ENCODE measurements at places on chromosomes 2 and 18.

DNA sequence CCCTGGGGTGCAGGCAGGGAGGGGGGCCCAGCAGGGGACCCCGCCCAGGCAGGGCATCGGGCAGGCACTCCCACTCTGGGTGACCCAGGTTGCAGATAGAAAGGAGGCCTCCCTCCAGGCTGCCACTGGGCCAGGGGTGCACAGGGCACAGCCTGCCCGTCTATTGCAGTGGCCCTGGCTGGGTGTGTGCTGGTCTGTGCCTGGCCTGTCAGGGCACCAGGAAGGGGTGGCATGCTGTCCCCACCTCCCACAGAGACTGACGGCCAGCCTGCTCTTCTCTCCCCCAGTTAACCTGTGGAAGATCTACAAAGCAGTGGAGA lies 12.9 kb downstream of the ARID5A start:
- no peak for DNase-seq

DNA sequence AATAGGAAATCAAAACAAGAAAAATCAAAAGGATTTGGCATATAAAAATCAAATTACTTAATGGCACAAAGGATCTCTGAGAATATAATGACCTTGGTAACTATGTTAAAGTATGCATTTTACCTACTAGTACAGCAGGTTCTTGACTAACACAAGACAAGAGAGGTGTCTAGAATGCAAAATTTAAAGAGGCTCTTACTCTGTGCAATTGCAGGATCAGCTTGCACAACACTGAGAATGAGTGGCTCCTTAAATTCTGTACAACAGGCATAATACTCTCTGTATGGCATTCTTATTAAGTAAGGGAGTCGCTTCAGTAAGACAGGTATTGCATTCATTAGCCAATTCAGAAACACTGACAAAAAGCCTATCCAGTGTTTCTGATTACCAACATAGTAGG lies 72.6 kb downstream of the UGP2 start:
- DNase-seq, result no peak

GRCh38 chr2:44537264-44537663 lies 175.5 kb downstream of the CAMKMT start:
- DNase-seq, result no peak

- DNase-seq, result no peak
Measured at GRCh38 chr2:8319219-8319618, 362.6 kb upstream of the ID2 start.

DNA sequence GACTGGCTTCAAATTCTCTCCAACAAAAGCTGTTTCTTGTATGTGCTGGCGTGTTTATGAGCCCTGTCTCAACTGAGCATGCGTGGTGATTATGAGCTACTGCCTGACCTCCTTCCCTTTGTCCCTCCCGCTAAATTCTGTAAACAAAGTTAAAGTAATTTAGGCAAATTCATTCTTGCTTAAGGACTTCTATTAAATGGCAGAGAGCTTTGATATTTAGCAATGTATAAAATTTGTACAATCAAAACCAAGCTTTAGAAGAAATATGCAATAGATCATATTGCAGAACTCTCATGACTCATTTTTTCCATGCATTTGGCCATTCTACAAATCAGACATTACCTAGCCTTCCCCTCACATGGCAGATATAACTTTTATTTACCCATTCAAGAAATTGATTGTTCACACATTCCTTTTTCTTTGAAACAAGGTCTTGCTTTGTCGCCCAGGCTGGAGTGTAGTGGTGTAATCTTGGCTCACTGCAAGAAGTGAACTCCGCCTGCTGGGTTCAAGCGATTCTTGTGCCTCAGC lies 18.2 kb downstream of the IGFBP2 start:
- DNase-seq, result no peak

- DNase-seq, result no peak
Measured at GRCh38 chr2:9538000-9538507, 17.6 kb downstream of the ADAM17 start.

DNA sequence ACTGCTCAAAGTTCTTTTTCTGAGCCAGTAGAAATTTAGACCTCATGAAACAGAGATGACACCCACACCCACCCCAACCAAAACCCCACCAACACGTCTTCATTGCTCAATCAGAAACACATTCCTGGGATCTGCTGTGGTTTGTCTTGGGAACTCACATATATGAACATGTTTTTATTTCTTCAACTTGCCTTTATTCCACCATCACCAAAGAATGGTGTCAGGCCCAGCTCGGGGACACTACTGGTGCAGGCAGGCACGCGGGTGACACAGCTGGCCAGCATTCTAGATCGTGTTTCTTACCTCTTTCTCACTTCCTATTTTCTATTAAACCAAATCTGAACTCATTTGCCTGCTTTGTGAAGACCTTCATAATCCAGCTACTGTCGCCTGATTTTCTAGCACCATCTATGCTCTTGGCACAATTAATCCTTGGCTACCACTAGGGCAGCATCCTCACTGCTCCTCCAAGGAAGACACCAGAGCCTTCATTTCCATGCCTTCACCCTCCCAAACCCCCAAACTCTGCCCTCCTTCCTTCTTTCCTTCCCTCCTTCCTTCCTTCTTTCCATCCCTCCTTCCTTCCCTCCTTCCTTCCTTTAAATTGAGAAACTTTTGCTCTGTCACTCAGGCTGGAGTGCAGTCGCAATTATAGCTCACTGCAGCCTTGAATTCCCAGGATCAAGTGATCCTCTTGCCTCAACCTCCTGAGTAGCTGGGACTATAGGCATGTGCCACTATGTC lies 157.1 kb downstream of the BCL2 start:
- no peak for DNase-seq

- DNase-seq, result no peak
Measured at GRCh38 chr2:47656715-47657600, 126.0 kb upstream of the MSH6 start.

- no peak for DNase-seq
Measured at GRCh38 chr2:19505-19904, 26.8 kb downstream of the FAM110C start.

GRCh38 chr2:1632002-1632348 lies 112.3 kb downstream of the PXDN start:
- DNase-seq, result no peak

GRCh38 chr2:239824046-239824694 lies 201.0 kb downstream of the NDUFA10 start:
- DNase-seq, result no peak

- no peak for DNase-seq
Measured at GRCh38 chr2:155309483-155309882, 611.0 kb downstream of the KCNJ3 start.

- DNase-seq, result no peak
Measured at GRCh38 chr2:128636802-128637147, 318.1 kb upstream of the HS6ST1 start.

DNA sequence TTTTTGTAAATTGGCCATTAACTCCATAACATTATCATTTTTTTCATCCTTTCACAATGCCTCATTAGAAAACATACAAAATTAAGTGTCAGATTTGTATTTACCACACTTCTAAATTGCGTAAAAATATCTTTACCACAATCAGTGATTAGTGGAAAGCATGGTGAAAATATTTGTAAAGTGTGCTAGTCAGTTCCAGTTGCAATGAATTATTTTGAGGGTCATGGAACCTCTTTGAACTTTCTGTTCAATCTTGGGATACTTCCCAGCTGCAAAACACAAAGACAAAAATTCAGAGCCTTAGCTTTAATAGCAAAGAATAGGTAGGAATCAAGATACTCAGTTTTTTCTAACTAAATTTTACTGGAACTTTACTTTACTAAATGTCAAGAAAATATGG lies 4.0 kb upstream of the COL3A1 start:
- DNase-seq, result no peak

GRCh38 chr2:24704692-24705091 lies 88.5 kb downstream of the PTRHD1 start:
- no peak for DNase-seq

GRCh38 chr2:44480068-44480467 lies 118.3 kb downstream of the CAMKMT start:
- DNase-seq, result no peak
